ENCODE measurements at places on chromosomes 13 and 19.

- no peak for DNase-seq
Measured at GRCh38 chr13:33771296-33771695, 46.7 kb upstream of the RFC3 start.

GRCh38 chr13:20301403-20302071 is 69.4 kb upstream of the GJB6 start:
- DNase-seq = no peak

GRCh38 chr13:112651311-112651710 is 38.5 kb upstream of the ATP11A start:
- DNase-seq = no peak

DNA sequence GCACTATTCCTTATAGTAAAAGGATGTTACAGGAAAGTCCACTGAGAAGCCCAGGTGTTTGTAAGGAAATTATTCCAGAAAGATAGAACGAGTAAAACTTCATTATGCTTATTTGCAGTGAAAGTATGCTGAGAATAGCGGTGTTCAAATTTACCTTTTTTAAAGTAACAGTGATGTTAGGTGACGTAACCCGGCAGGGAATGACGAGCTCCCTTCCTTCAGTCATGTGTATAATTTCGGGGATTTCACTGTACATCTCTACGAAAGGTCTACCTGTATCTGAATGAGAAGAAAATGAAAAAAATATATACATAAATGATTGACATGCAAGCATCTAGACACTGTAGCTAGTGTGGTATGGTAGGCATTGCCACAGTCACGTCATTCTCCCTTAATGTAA is 56.9 kb downstream of the FLT1 start:
- no peak for DNase-seq

DNA sequence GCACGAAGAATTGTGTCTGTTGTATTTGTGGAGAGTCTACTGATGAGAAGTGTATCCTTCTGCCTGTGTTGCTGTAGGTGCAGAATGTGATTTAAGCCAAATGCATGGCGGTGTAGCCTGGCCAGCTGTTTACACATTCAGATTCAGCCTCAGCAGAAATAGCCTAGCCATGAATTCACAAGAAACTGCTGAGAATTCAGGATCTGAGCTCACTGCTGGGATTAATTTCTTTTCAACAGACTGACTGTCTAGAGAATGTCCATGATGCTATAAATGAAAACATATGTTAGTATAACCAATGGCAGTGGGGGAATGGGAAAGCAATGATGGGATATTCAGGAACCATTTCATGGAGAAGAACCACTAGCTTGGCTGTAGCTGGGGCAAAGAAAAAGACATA is 77.4 kb upstream of the RNF113B start:
- no peak for DNase-seq

GRCh38 chr19:20273376-20273775 is 106.4 kb downstream of the ZNF486 start:
- no peak for DNase-seq

GRCh38 chr19:4636151-4636717 is 3.1 kb upstream of the TNFAIP8L1 start:
- DNase-seq = no peak

GRCh38 chr13:25232937-25233515 is 54.3 kb downstream of the MTMR6 start:
- DNase-seq = peak; percentile 27

GRCh38 chr13:109212650-109213049 is 573.7 kb downstream of the IRS2 start:
- DNase-seq = no peak

DNA sequence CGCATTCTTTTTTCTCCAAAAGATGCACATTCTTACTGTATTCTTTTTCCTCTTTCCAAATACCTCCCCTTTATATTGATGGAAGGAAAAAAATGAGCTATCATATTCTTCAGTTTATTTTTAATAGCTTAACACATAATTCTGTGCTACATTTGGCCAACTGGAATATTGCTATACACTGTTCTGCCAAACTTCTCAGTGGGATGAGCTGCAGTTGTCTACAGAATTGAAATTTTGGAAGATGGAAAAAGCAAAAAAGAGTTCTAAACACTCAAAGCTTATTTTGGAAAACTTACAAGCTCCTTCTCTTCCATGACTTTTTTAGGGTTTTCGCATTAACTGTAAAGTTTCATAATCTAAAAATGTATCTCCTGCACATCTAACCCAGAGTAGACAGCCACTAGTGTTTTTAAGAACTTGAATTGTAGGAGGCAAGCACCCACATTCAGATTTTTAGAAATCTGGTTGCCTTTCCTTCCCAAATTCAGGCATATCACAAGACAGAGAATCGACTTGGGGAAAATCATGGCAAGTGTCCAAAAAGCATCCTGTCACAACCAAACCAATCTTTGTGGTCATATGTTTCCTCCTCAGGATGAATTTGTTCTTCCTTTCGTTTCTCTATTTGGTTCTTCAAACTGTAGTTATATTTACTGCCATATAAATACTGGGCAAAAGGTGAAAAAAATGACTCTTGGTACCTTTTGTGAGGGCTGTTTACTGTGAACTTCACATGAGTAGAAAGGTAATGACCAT is 111.4 kb upstream of the FRY start:
- DNase-seq = no peak

DNA sequence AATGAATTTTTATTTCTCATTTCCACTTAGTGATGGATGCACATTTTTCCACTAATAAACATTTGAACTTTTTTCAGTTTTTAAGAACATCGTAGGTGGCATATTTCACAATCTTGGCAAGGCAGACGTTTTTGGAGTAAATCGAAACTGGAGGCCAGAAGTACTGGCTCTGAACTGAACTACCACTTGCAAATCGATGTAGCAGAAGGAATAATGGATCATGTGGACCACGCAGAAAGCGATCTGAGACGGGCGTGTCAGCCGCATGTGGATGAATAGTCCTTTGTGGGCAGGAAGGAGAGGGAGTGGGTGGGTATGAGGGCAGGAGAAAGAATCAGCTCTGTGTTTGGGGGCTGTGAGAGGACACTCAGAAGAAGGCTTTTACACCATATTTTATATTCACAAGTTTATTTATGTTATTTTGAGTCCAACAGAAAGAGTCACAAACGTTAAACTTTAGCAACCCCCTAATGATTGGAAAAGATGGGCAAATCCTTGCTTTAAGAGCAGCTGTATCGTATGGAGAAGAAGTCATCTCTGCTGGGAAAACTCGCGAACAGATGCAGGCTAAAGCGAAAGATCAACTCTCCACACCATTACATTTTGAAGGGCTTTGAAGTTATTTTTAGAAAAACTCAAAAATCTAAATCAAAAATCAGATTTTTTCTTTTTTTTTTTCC is 90.5 kb downstream of the COL4A2 start:
- DNase-seq = no peak

- DNase-seq = peak; percentile 28
Measured at GRCh38 chr19:13846557-13847406, 30.2 kb upstream of the NANOS3 start.

GRCh38 chr13:100818711-100819110 is 144.1 kb upstream of the TMTC4 start:
- DNase-seq = no peak

GRCh38 chr19:48670699-48671445 is 1.9 kb downstream of the NTN5 start:
- no peak for DNase-seq

DNA sequence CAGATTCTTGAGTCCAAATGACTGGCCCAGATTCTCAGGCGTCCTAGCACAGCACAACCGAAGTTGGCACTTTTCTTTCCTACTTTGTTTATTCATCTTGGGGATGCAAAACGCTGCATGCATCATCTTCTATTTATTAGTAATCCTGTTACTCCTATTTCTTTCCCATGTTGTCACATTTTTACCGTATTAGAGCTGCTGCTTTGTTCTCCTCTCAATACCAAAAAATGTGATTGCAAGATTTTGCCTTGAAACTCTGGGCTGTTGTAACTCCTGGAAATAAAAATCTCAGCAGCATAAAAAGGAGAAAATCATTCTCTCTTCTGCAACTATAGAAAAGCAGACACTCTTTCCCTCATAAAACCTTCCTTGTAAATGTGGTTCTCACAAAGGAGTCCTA is 12.9 kb upstream of the IGSF23 start:
- DNase-seq = no peak

GRCh38 chr13:99812625-99813024 is 158.9 kb downstream of the ZIC5 start:
- no peak for DNase-seq

- DNase-seq = no peak
Measured at GRCh38 chr13:87661471-87661870, 9.7 kb upstream of the SLITRK5 start.

DNA sequence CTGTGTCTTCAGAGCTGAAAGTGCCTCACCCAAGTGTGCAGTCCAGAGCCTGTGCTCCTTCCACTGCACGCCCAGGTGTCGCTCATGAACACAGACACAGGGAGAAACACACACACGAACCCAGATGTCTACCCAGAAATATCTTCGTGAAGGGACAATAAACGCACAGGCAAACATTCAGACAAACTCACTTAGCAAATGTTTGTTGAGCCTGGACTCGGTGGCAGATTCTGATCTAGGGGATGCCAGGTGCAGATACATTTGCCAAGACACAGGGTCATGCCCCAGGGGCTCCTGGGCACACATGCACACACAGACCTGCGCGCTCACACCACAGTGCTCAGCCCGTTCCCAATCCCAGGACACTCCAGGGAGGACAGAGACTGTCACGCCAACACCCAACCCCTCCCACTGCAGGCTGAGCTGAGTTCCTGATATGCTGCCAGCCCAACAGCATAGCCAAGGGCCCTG is 31.9 kb downstream of the SCGB2B2 start:
- DNase-seq = no peak

DNA sequence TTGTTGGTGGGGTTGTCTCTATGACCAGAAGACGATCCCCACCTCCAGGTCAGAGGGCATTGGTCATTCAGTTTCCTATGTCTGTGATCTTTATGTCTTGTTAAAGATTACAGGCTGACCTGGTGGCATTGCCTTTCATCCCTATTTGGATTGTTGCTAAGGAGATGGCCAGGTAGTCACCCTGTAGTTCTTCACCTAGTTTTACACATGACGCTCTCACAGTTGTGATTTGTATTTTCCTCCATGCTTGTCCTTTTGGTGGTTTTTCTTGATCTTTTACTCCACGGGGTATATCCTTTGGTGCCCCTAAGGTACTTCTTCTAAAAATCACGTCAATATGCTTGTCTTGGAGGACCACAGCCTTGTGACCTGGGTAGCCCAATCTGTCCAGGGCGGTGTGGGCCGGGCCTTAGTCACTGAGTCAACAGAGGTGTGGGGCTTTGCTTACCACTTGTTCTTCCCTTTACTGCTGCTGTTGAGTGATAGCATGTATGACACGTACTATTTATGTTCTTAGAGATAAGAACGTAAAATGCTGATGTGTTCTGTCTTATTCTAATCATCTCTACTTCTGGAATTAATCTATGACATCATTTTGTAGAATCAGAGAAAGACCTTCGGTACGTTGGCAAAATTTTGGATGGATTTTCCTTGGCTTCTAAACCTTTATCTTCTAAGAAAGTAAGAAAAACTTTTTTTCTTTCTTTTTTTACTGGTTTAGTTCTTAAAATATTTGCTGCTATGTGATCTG is 20.1 kb downstream of the GPATCH1 start:
- no peak for DNase-seq

- DNase-seq = no peak
Measured at GRCh38 chr13:110517505-110518225, 43.9 kb downstream of the RAB20 start.

- DNase-seq = peak; percentile 59
Measured at GRCh38 chr13:50990818-50991506, 81.4 kb downstream of the RNASEH2B start.

- DNase-seq = no peak
Measured at GRCh38 chr13:82358284-82358683, 1524.0 kb downstream of the SLITRK1 start.

GRCh38 chr19:10037367-10037766 is 24.1 kb downstream of the RDH8 start:
- DNase-seq = no peak

- no peak for DNase-seq
Measured at GRCh38 chr13:106701771-106702341, 133.9 kb upstream of the ARGLU1 start.

- no peak for DNase-seq
Measured at GRCh38 chr19:10634430-10634829, 9.1 kb downstream of the SLC44A2 start.

DNA sequence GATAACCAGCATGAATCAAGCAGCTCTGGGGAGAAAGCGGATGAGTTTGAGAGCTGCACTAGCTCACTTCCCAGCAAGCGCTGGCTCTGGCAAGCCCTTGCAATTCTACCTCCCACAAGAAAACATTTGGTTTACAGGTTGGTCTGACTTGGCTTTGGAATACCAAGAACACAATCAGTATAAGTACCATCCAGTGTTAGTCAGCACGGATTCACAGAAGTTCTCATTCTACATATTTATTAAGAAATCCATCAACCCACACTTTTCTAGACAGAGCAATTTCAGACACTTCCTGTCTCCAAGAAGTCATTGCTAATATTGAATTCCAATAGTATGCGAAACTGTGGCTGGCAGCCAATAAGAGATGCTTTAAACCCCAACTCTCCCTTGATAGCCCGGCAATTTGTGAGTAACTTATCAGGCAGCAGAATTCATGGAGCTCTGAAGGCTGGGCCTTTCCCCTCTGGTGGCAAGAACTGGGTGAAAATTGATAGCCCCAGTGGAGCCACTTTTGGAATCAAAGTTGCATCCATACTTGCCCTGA is 59.4 kb upstream of the WASF3 start:
- no peak for DNase-seq

GRCh38 chr19:33214596-33214995 is 11.1 kb downstream of the SLC7A10 start:
- no peak for DNase-seq

- DNase-seq = no peak
Measured at GRCh38 chr13:26133286-26133685, 81.5 kb upstream of the SHISA2 start.

GRCh38 chr13:112972867-112973576 is 4.0 kb downstream of the MCF2L start:
- no peak for DNase-seq

GRCh38 chr19:13102416-13102665 is 317 bp downstream of the LYL1 start:
- no peak for DNase-seq

DNA sequence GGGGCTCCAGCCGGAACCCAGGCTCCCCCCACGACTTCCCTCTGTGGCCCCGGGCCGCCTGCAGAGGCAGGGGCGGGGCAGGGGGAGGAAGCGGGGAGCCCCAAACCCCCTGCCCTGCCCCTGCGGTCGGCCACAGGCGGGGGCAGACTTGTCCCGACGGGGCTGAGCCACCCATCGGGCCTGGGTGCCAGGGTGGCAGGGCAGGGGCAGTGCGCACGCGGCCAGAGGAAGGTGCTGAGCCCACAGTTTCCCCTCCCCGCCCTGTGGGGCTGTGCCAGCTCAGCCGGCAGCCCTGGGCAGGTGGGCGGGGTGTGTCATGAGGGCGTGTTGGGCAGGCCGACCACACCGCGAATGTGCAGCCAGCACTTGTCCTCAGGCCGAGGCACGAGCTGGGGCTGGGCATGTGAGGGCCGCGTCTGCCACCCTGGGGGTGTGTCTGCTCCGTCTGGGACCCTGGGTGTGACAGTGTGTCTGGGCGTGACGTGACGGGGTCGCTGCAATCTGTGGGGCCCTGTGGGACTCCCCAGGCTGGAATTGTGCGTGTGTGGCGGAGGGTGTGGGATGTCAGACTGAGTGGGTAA is 17.7 kb downstream of the CCDC97 start:
- no peak for DNase-seq

Data from NCI-H2081 treated with DMSO at 0.1 percent for 48 hours (cell line).